Bronchial epithelial cell (primary cell): ENCODE measurements at places on chromosomes 16 and 17.
A peak's percentile ranks its signal among the peaks of the same experiment; 100 is the strongest.

GRCh38 chr16:66395806-66396555, 29.5 kb downstream of the CDH5 start:
- no peak for DNase-seq

- peak; percentile 82 for DNase-seq
Observed at GRCh38 chr16:53745086-53745485, 41.1 kb downstream of the FTO start.

- no peak for DNase-seq
Observed at GRCh38 chr16:89961920-89962319, 13.4 kb downstream of the DEF8 start.

- no peak for DNase-seq
Observed at GRCh38 chr17:76213491-76213890, 26.8 kb downstream of the RNF157 start.

GRCh38 chr16:74874912-74875546, 100.4 kb upstream of the FA2H start:
- DNase-seq = no peak

DNA sequence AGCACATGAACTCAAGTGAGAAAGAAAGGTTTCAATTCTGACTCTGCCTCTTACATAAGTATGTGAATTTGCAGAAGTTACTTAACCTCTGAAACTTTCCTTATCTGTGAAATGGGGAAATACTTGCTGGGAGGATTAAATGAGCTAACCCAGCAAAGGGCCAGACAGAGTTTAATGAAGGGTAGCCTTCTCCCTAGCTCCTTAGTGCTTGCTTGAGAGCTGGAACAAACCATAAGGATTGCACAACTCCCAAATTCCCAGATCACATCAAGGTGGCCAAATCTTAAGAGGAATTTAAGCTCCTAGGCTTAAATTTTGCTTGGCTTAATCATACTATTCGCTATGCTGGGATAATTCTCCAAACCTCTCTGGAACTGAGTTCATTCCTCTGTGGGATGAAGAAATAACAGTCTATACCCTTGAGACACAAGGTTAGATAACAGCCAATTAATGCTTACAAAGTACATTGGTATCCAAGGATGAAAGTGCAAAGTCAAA, 11.8 kb upstream of the WSB1 start:
- DNase-seq = no peak
